ENCODE measurements at places on chromosomes 5 and 9.

DNA sequence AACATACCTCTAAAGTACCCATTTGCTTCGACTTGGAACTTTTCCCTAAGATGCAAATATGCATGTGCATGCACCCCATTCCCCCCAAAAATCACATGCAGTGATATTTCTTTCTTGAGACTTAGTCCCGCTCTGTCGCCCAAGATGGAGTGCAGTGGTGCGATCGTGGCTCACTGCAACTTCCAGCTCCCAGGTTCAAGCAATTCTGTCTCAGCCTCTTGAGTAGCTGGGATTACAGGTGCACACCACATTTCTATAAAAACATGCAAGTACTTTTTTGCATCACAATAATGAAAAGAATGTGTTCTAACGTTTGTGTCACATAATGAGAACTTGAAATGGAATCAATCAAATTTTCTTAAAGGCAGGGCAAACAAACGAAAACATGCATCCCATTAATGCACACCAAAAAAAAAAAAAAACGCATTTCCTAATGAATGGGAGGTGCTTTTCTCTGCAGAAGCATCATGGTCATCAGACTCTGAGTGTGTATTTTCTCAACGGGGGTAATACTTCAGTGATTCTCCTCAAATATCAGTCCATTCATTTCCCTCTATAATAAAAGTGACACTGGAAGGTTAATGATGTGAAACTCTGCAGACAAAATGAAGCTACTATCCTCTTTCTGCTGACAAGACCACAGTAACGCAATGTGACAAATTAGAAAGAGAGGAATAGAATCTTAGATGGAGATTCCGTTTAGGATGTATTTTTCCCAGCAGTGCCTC lies 389.4 kb downstream of the CTNND2 start:
- no peak for DNase-seq

- DNase-seq, result no peak
These were observed 28.1 kb downstream of the PTGES2 start for GRCh38 chr9:128099231-128099931.

DNA sequence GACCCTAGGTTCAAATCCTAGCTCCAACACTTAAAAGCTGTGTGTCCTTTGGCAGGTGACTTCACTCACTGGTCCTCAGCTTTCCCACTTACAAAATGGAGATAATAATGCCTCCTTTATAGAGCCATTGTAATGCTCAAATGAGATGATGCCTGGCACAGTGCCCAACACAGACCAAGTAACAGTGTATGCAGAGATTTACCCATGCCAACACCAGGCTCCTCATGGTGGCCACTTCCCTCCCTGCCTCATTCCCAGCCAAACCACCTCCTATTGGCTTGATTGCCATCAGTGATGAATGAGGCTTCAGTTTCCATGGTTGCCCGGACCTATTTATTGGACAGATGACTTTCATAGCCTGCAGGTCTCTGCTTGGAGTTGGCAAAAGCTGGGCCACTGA lies 469.4 kb downstream of the CDK5RAP2 start:
- no peak for DNase-seq

GRCh38 chr5:112174959-112175594 lies 244.0 kb downstream of the EPB41L4A start:
- no peak for DNase-seq

- DNase-seq, result no peak
These were observed 539.8 kb downstream of the PRELID2 start for GRCh38 chr5:145295236-145295835.

DNA sequence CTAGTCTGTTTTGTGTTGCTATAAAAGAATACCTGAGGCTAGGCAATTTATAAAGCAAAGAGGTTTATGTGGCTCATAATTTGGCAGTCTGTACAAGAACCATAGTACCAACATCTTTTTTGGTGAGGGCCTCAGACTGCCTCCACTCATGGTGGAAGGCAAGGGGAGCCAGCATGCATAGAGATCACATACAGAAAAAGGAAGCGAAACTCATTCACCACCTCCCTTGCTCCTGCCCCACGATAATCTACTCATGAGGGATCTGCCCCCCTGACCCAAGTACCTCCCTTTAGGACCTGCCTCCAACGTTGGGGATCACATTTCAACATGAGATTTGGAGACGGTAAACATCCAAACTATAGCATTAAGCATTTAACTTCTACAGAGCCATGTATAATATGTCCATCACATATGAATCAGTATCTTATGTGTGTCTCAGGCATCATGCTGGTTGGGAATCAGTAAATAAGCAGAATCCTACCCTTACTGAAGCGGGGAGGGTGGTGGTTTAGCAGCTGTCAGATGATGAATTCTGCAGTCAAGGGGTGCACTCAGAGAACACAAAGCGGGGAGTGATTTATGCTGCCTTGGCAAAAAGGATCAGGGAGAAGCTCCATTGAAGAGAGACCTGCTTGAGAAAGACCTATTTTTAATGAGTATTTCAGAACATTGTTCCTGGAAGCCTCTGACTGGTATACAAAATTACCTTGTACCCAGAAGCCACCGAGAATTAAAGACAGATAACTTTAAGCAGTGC lies 34.8 kb downstream of the HMGXB3 start:
- DNase-seq, result no peak

GRCh38 chr9:113966394-113966793 lies 90.3 kb downstream of the ZNF618 start:
- no peak for DNase-seq

DNA sequence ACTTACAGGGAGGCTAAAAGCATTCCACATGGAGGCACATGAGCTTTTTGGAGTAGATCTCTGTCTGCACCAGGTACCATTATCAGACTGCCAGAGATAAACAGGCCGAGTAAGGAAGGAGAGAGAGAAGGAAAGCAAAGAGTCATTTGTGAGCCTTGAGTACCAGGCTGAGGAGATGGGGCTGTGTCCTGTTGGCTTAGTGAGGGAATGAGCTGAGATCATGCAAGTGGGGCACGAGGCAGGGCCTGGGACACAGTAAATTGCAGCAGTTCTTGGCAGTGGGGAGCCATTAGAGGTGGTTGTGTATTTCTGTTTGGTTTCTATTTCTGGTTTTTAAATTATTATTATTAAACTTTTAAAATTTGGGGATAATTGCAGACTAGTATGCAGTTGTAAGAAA lies 53.3 kb downstream of the TSTD2 start:
- DNase-seq, result no peak

DNA sequence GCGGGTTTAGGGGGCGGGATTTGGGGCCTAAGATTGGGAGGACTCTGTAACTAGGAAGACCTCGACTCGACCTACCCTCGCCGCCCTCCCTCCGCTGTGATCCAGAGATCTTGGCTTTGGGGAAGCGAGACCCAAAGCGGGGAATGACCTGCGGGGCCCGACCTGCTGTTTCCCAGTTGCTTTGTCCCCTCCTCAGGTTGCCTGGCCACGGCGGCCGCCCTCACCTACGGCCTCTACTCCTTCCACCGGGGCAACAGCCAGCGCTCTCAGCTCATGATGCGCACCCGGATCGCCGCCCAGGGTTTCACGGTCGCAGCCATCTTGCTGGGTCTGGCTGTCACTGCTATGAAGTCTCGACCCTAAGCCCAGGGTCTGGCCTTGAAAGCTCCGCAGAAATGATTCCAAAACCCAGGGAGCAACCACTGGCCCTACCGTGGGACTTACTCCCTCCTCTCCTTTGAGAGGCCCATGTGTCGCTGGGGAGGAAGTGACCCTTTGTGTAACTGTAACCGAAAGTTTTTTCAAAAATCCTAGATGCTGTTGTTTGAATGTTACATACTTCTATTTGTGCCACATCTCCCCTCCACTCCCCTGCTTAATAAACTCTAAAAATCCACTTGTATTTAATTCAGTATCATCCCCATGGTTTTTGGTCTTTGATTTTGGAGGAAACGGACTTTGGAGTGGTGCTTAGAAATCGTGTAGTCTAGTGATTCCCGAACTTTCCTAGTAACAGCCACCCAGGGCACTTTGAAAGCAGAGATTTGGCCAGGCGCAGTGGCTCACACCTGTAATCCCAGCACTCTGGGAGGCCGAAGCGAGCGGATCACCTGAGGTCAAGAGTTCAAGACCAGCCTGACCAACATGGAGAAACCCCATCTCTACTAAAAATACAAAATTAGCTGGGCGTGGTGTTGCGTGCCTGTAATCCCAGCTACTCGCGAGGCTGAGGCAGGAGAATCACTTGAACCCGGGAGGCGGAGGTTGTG lies 878 bp downstream of the HIGD2A start:
- no peak for DNase-seq

GRCh38 chr5:95471487-95471886 lies 80.3 kb downstream of the FAM81B start:
- DNase-seq, result no peak

- no peak for DNase-seq
These were observed 36.3 kb downstream of the TSTD2 start for GRCh38 chr9:97596906-97597305.

DNA sequence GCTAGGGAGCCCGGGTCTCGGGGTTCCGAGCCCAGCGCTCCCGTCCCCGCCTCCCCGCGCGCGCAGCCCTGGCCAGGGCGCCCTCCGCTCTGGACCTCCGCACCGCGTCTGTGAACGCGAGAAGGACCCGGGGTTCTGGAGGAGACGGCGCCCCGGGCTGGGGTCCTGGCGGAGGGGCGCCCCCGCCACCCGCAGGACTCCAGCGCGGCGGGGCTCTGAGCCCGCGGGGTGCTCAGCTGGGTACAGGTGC lies 431 bp downstream of the TMOD1 start:
- no peak for DNase-seq

DNA sequence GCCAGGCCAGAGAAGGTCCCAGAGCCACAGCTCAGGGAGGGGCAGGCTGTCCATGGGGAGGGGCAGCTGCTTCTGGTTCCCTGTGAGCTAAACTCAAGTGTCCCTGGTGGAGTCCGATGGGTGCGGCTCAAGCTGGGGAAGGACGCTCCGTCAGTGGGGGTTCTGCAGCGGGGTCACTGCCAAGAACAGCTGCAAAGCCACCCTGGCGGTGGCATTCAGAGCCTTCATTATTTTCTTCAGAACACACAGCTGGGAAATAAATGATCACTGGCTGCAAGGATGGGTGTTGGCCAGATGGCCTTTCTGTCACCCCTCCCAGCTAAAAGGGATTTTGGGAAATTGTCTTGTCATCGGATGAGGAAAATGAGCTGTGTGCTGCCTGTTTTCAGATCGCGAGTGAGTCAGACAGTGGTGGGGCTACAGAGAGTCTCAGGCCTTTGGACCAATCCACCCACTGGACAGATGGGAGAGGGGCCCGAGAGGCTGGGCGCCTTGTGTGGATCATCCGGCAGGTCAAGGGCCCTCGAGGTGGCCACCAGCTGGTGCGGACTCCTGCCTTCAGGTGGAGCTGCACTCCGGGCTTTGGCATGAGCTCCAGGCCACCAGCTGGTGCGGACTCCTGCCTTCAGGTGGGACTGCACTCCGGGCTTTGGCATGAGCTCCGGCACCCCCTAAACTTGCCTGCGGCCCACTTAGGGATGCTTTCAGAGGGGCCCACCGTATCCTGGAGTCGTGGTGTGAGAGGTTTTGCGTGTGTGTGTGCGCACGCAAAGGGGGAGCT lies 17.9 kb upstream of the GFPT2 start:
- no peak for DNase-seq

DNA sequence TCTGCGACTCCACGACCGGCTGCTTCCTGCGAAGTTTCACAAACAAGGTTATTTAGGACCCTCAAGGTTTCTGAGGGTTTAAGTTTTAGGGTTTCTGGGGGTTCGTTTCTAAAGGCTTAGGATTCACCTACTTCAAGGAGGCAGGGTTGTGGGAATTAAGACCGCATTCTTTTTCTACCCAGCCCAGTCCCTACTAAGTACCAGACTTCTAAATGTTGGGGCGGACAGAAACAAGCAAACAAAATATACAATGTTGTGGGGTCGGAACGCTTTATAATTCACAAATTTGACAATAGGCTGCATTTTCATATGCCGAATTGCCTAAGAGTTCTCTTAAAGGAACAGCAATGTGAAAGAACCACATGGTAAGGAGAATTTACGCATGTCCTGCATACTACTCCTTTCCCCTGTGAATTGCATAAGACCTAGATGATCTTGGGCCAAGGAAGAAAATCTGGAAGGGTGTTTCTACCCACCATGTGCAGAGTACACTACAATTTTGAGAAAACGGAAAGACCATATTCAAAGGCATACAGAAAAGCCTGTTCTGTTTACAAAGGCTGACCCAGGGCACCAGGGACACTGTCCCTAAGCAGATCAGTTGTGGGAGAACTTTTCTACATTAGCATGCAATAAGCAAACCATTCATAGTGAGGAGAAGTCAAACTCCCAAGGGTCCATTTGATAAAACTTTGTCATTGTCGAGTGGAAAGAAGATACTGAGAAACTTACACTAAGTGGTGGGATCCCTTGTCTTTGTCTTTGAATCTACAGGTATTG lies 457.3 kb downstream of the RAB3C start:
- no peak for DNase-seq

GRCh38 chr9:97412626-97413385 lies 910 bp downstream of the TDRD7 start:
- no peak for DNase-seq

DNA sequence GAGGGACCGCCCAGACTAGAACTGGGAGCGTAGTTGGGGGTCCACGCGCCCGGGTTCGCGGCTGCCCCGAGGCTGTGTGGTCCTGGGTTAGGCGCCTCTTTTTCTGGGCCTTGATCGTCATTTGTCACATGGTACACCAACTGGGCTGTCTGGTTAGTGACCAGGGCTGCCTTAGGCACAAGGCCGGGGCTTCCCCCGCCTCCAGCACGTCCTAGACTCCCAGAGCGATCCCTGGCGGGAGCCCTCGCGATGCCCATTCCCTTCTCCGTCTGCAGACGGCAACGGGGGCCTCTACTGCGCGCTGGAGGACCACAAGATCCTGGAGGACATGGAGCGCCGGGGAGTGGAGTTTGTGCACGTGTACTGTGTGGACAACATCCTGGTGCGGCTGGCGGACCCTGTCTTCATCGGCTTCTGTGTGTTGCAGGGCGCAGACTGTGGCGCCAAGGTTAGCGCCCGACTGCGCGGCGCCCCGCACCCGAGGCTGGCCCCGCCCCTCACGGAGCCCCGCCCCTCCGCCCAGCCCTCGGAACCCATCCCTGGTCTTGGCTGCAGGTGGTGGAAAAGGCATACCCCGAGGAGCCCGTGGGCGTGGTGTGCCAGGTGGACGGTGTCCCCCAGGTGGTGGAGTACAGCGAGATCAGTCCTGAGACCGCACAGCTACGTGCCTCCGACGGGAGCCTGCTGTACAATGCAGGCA lies 1.5 kb downstream of the UAP1L1 start:
- DNase-seq, result no peak

GRCh38 chr5:170633235-170634081 lies 129.6 kb downstream of the KCNIP1 start:
- DNase-seq, result no peak

DNA sequence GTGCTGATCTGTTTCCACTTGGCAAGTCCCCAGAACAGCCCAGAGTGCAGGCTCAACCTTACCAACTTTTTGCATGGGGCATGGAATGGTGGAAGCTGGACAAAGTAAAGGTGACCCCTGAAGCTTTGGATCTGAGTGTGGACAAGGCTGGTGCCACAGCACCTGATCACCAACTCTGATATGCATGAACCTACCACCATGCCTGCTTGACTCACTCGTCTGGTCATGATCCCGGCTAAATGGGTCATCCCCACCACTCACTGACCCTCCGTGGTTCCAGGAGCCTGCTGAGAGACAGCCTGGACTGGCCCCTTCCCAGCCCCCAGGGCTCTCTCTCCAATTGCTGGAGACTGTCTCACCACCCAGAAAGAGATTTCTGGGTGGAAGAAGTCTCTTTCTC lies 14.4 kb upstream of the SLC22A4 start:
- no peak for DNase-seq
